ENCODE measurements at places on chromosomes 6 and 20.

DNA sequence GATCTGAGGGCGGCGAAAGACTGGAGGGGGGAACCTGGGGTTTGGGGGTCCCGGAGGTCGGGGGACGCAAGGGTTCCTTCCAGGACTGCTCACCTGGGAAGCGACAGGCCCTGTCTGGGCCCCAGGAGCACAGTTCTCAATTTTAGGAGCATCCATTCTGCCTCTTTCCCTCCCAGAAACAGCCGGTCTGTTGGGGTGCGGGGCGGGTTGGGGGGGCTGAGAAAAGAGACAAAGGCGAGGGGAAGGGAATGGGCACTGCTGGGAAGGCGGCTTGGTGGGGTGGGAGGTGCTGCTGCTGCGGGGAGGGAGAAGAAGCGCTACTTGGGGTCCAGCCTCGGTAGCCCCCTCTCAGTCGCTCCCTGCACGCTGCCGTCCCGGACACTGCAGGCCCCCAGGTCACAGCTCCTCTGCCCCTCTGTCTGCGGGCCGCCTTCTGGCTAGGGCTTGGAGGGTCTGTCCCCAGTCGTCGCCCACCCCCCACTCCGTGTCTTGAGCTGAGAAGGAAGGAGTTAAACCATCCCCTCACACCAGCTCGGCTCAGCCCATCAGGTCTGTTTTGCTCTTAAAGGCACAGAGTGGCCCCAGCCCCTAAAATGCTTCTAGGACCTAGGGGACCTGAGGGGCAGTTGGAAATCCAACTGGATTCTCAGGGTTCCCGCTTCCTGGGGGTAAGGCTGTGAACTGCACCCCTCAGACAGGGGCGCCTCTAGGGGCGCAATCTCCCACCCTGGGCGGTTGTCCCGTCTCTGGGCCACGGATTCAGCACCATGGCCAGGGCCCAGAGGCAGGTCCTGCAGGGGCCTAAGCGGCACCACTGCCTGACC is 690 bp downstream of the GDAP1L1 start:
- peak; percentile 58 for DNase-seq

GRCh38 chr6:33609528-33609927 is 11.6 kb upstream of the ITPR3 start:
- DNase-seq = no peak

GRCh38 chr6:43095939-43096338 is 19.8 kb downstream of the PTK7 start:
- no peak for DNase-seq

GRCh38 chr6:45830441-45831139 is 185.1 kb downstream of the CLIC5 start:
- no peak for DNase-seq

- no peak for DNase-seq
Measured at GRCh38 chr20:39775110-39775509, 813.0 kb downstream of the DHX35 start.

- no peak for DNase-seq
Measured at GRCh38 chr6:128400875-128401274, 119.5 kb downstream of the PTPRK start.

DNA sequence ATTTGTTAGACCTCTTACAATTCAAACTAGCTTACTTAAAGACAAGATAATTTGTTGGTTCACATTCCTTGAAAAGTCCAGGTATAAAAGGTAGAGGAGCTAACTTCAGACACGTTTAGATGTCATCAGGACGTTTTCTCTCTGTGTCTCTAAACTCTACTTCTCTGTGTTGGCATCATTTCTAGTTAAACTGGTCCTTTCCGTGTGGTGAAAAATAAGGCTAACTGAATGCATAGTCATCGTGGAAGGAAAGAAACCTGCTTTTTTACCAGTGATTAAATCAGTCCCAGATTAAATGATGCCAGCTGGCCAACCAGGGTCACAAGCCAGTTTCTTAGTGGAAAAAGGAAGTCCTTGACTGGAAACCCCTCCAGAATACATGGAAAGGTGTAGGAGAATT is 168.4 kb upstream of the AHI1 start:
- DNase-seq = no peak

DNA sequence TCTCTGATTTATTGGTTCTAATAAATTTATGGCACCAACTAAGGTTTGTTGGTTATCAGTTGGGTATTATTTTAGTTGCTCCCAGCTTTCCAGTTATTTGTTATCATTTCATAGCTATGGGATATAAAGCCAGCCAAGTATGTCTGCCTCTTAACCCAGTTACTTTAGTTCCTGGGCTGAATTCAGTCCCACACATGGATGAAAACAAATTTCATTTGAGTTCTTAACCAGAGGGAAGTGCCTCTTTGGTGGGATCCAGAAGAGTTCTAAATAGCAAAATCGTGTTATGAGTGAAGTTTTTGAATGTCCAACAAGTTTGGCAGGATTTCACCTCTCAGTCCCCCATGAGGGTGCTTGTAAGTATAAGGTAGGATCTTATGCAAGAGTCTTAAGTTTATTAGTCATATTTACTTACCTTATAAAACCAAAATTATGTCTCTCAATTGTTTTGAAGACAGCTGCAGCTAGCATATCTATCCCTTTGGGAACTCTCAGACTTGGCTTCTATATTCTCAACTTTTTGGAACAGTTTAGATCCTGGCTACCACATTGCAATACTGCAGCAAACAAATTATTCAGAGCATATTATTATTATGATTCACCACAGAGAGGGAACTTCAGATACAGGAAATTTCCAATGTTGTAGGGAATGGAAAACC is 683.6 kb downstream of the BCKDHB start:
- DNase-seq = no peak

- no peak for DNase-seq
Measured at GRCh38 chr6:160882006-160882405, 109.6 kb upstream of the MAP3K4 start.

DNA sequence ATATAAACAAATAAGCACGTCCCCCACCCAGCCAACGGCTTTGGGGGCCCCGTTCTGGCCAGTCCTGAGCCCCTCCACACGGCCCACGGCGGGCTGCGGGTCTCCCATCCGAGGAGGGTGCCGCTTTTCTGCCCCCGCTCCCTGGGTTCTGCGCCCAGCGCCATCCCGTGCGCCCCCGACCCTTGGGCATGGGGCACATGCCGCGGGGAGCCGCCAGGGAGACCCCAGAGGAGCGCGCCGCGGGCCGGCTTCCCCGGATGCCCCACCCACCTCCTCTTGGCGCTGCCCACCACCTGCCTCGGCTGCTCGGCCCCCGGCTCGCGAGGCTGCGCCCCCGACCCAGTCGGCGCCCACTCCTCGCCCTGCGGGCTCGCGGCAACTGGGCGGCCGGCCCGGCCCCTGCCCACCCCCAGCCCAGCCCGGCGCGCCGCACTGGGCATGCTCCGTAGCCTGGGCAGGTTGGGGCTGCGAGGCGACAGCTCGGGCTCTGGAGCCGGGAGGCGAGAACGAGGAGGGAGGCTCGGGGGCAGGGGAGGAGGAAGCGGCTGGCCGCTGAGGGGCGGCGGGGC is 570 bp upstream of the PLCB4 start:
- no peak for DNase-seq

- DNase-seq = peak; percentile 89
Measured at GRCh38 chr6:15062516-15063252, 183.2 kb upstream of the JARID2 start.

DNA sequence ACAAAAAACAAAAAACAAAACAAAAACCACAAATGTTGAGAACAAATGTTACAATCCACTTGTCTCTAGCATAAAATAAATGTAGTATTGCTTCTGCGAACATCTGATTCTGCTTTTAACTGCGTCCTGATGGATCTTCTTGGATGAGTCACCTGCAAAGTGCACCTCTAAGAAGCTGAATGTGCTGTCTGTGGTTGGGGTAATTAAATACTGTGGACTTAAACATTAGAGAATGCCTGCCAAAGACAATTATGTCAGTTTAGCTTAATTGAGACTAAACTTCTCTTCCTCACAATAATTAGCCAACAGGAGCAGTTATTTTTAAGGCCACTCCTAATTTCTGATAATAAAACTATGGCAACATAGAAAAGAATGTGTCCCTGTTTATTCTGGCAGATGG is 253.4 kb downstream of the PHACTR1 start:
- no peak for DNase-seq

- no peak for DNase-seq
Measured at GRCh38 chr6:168015009-168015408, 17.5 kb downstream of the KIF25 start.

- peak; percentile 43 for DNase-seq
Measured at GRCh38 chr6:124962639-124963415, 590 bp downstream of the RNF217 start.

DNA sequence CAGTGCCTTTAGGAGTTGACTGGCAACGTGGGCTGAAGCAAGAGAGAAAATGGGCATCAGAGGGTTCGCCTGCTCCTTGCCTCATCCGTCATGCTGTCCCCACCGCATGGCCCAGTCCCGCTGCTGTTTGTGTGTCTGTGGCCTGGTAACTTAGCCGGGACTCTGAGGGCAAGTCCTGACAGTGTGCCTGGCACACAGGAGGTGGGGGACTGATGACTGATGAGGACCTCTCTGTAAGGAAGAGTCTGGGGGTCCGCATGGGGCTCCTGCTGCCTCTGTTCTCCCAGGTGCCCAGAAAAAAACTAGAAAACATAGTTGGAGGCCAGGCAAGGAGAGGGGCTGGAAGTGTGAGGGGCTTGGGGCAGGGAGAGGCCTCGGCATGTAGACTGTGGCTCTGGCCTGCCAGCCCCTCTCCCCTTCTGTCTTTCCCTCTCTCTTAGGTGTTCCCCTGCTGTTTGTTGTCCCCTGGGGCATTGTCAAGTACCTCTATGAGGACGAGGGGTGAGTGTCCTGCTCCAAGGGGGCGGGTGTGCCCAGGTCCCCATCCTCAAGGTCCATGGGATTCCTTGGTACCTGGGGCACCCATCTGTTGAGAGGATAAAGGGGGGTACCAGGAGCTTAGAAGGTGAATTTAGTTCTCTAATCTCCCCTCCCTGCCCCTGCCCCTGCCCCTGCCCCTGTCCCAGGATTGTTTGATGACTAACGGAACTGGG is 29.5 kb downstream of the GLP1R start:
- no peak for DNase-seq

DNA sequence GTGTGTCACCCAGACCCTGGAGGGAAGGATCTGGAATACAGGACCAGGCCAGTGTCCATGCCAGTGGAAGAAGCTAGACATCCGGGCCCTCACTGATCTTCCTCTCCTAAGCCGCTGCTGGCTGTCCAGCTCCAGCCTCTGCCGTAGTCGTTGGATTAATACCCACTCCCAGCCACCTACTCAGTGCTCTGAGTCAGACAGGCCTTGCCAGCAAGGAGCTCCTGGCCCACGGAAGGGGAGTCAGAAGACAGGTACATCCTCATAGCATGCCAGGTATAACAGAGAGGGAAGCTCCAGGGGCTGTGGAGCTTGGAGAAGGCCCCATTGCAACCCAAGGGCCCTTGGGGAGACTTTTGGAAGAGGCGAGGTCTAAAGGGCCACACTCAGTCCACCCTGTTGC is 49.0 kb downstream of the STK35 start:
- DNase-seq = no peak

GRCh38 chr6:88490908-88491264 is 324.7 kb upstream of the CNR1 start:
- DNase-seq = no peak

DNA sequence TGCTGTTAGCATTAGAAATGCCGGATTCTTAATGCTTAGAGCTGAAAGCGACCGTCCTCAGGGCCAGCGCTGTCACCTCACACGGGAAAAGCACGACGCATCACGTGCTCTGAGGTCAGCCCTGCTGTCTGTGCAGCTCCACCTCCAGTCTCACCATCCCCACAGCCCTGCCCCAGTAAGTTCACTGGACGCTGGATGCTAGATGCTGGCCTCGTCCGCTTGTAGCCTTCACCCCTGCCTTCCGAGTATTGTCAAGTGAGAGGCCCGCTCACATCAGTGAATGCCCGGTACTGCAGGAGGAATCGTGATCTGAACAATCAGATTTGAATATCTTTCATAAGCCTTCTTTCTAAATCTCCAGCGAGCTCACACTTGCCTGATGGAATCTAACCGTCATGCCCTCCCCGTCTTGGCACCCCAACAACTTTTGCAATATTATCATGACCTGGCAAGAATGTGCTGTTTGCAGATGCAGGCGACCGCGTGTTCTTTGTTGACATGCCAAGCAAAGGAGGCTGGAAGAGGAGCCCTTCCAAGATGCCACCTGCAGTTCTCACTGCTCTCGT is 64.9 kb downstream of the DLL1 start:
- DNase-seq = no peak

GRCh38 chr6:53827531-53827930 is 32.7 kb downstream of the LRRC1 start:
- no peak for DNase-seq

DNA sequence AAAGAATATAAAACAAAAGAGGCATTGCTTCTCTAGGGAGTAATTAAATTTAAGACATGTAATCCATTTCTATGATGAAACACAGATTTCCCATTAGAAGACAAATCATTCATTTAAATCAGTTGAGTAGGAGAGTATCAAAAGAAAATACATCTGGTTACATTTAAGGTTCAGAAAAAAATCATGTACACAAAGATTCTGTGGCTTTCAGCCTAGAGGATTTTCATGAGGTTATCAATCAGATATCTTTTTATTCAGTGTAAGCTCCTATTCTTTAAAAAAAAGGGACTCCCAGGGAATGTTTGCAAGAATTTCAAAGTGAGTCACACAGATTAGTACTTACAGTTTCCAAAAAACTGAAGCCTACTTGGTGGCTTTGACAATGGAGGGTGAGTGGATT is 24.9 kb downstream of the COL21A1 start:
- DNase-seq = no peak
